ENCODE measurements at places on chromosomes 12 and 14.

DNA sequence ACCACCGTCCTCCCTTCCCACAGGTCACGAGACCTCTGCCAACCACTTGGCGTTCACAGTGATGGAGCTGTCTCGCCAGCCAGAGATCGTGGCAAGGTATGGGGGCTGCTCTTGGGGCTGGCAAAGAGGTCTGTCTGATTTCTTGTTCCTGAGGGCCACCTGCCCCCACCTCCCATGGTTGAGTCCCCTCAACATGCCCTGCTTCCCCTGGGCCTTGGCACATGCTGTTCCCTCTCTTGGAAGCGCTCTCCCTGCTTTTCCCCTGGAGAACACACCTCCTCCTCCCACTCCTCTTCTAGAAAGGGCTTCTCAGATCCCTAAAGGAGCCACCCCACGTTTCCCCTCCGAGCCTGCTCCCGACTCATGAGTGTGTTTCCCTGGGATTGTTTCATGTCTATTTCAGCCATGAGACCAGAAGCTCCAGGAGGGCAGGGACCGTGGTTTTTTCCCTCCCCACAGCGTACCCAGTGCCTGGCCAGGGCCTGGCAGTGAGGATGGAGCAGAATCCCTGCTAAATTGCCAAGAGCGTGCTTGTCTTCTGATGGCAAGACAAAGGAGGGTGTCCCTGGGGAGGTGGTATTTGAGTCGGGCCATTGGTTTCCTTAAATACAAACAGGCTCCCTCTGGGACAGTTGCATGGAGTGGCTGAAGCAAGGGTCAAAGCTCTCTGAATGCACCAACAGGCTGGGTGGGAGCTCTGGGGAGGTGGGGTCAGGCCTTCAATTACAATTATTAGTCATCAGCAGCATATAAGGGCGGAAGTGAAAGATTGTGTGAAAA, 34.1 kb downstream of the CYP46A1 start:
- DNase-seq, result no peak

GRCh38 chr12:81668475-81668874, 90.7 kb downstream of the PPFIA2 start:
- DNase-seq, result peak; percentile 50

GRCh38 chr12:118999107-118999506, 17.8 kb downstream of the SRRM4 start:
- DNase-seq, result no peak

GRCh38 chr14:38310420-38310995, 54.6 kb upstream of the CLEC14A start:
- DNase-seq, result no peak

GRCh38 chr14:75143761-75144527, 17.1 kb upstream of the NEK9 start:
- DNase-seq, result no peak

DNA sequence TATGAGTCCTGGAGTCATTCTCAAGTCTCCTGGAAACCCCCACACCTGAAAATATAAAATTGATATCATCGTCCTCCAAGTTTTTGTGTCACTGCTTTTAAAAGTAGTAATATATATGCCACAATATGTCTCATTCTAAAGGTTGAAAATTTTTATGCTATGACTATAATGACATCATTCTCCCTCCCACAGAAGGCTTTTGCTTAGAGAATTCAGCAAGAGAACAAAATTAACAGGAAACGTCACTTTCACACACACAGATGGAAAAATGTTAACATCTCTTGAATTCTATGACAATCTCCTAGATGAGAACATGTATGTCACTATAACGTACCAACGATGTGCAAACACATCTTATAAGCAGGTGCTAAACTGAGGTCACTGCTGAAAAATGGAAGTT, 498.3 kb downstream of the FOXG1 start:
- no peak for DNase-seq

- DNase-seq, result no peak
Measured at GRCh38 chr12:81956468-81956860, 197.3 kb upstream of the PPFIA2 start.

- peak; percentile 70 for DNase-seq
Measured at GRCh38 chr12:22821985-22822384, 197.0 kb downstream of the ETNK1 start.

- DNase-seq, result no peak
Measured at GRCh38 chr14:32491416-32492016, 162.4 kb downstream of the AKAP6 start.

DNA sequence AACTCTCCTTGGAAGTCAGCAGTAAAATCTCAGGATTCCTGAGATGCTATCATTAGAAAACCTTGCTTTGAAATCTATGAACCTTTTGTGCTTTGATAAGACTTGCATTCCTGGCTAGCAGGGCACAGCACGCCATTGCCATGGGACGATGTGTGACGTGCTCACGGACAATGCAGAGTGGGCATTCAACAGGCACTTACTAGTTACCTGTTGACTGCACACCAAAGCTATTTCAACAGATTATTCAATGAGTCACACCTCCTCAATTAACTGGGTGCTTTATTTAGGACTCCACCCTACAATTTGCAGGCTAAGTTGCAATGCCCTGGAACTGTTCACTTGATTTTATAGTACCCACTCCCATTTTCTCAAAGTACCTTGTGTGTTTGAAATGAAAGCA, 11.3 kb downstream of the NOS1 start:
- no peak for DNase-seq

- DNase-seq, result peak; percentile 98
Measured at GRCh38 chr14:90409209-90409730, 12.4 kb downstream of the CALM1 start.

GRCh38 chr12:111352296-111352993, 16.4 kb downstream of the PHETA1 start:
- DNase-seq, result no peak

DNA sequence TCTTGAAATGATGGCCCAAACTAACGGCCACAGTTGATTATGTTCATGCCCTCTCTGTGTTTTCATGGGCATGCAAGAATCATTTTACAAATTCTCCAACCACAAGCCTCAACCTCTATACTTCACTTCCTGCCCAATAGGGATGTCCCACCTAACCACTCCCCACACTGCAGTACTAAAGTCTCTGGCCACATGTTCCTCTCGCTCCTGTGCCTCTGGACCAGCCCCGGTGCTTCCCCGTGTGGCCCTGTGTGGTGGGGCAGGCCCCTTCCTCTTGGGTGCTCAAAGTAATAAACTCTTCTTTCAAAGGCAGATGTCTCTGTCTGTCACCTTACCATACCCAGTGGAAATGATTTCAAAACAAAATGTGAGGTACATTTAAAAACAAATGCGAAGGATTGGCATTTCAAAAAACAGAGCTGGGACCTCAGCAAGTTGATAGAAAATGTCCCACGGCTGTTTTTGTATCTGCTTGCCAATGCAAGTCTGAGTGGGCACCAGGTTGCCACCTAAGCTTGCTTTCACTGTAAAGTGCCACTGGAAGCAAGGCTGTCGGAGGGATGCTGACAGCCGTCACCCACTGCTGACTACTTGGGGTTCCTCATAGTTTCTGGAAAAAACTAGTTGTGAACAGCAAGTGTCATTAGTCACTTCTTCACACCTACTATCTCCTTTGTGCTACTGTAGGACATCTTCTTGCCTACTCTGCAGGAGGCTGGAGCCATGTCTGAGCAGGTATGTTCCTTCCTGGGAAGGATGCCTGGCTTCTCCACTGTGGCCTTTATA, 8.2 kb upstream of the SERPINA11 start:
- no peak for DNase-seq

- DNase-seq, result no peak
Measured at GRCh38 chr14:58752289-58752688, 114.5 kb downstream of the DACT1 start.

DNA sequence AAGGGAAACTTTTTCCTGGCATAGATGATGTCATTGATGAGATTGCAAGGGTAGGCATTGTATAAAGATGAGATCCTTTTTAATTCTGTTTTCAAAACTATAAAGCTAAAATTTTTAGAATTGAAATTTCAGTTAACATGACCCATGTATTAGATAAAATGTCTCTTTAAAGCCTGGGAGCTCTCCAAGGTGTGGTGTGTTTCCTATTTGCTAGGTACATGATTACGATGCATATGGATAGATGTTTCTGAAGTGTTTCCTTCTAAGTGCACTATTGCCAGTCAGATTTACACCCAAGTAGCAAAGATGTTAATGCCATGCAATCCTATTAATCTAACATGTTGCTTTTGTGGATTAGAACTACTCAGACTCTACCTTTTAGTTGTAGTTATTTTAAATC, 834.7 kb downstream of the DIO2 start:
- no peak for DNase-seq

GRCh38 chr12:6337958-6338433, 3.9 kb downstream of the TNFRSF1A start:
- no peak for DNase-seq

GRCh38 chr14:55620277-55620676, 40.3 kb downstream of the KTN1 start:
- DNase-seq, result no peak

- DNase-seq, result no peak
Measured at GRCh38 chr12:14694970-14695369, 1.4 kb downstream of the GUCY2C start.

- DNase-seq, result no peak
Measured at GRCh38 chr14:52463375-52463774, 88.9 kb downstream of the TXNDC16 start.

GRCh38 chr12:1544996-1545700, 49.2 kb downstream of the FBXL14 start:
- peak; percentile 36 for DNase-seq

DNA sequence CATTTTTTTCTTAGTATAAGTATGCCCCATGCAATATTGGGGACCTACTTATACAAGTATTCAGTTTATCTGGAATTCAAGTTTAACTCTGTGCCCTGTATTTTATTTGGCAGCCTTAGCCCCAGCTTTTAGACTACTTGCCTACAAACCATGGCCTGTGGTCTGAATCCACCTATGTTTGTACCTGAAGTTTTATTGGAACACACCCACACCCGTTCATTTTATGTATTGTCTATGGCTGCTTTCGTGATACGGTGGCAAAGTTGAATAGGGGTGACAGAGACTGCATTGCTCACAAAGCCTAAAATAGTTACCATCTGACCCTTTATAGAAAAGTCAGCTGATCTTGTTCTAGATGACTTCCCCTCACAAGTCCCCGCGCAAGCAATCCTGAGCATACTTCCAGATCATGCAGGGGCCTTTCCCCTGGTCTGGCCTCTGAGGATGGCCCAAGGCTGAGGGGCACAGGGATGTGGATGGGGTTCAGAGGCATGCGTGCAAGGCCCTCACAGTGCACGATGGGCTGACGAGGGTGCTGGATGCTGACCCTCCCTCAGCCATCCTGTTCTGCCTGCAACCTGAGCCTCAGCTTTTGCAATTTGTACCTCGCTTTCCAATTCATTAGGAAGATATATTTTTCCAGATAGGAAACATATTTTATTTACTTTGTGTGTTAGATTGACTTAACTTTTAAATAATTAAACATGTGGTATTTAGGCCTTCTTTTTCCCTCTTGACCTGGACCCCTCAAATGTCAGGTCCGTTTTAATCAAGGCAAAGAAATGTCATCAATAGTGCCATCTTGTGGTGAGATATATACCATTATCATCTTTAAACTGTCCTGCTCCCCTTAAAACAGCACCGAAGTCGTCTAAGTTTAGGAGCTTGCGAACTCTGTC, 527.3 kb upstream of the CCDC196 start:
- peak; percentile 29 for DNase-seq

DNA sequence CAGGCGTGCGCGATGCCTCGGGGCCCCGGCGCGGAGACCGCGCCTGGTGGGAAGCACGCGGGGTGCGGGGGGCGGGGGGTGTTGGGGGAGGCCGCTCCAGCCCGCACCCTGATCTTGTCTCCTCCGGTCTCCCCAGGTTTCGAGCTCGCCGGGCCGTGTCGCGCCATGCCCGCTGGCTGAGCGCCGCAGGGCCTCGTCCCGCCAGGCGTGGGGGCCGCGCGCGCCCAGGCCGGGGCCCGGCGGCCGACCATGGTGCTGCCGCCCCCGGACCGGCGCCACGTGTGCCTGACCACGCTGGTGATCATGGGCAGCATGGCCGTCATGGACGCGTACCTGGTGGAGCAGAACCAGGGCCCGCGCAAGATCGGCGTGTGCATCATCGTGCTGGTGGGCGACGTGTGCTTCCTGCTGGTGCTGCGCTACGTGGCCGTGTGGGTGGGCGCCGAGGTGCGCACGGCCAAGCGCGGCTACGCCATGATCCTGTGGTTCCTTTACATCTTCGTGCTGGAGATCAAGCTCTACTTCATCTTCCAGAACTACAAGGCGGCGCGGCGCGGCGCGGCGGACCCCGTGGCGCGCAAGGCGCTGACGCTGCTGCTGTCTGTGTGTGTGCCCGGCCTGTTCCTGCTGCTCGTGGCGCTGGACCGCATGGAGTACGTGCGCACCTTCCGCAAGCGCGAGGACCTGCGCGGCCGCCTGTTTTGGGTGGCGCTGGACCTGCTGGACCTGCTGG, 2.4 kb downstream of the TMEM121 start:
- DNase-seq, result no peak

DNA sequence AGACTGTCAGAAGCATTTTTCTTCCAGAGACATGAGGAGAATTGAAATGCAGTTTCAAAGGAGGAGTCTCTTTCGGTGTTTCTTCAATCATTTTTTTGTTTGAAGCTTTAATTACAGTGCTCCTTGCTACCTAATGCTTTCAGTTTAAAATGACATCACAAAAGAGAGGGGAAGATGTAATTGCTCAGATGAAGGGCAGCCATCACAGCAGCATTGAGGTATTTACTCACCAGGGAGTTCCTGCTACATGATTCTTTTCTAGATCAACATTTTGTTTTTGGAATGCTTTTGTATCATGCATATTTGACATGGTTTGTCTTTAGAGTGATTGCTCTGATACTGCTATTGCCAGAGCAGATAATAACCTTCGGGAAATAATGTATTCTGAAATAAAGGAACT, 28.6 kb downstream of the FLRT2 start:
- DNase-seq, result no peak

- DNase-seq, result peak; percentile 47
Measured at GRCh38 chr12:13197526-13198143, 1.1 kb downstream of the EMP1 start.

- peak; percentile 94 for DNase-seq
Measured at GRCh38 chr12:58425481-58426392, 484.4 kb downstream of the ATP23 start.

GRCh38 chr12:48030173-48030650, 25.9 kb upstream of the COL2A1 start:
- DNase-seq, result no peak

GRCh38 chr12:19639781-19640415, 200.6 kb downstream of the AEBP2 start:
- DNase-seq, result no peak

DNA sequence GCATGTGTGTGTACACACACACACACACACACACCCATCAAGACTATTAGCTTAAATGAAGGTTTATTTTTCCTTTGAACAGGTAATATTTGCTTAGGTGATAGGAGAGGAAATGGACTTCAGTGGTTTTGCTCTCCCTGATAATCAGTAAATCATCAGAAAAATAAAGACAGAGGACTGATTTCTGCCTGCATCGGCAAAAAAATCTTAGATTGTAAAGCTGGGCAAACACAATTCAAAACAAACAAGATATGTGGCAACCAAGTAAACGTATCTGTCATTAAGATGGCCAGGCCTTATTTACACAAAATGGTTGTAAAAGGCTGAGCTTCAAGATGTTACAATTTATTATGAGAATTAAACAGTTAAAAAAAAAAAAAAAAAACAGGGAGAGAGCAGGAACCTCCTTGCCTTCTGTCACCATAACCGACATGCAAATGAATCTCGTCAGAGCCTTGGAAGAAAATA, 31.3 kb downstream of the PRKD1 start:
- no peak for DNase-seq

- DNase-seq, result no peak
Measured at GRCh38 chr12:2114071-2114470, 61.3 kb downstream of the CACNA1C start.

GRCh38 chr14:101916816-101917412, 47.5 kb upstream of the DYNC1H1 start:
- DNase-seq, result no peak
